ENCODE measurements at places on chromosomes 2 and 18.

- DNase-seq: no peak
Measured at GRCh38 chr18:10057894-10058791, 144.3 kb downstream of the VAPA start.

DNA sequence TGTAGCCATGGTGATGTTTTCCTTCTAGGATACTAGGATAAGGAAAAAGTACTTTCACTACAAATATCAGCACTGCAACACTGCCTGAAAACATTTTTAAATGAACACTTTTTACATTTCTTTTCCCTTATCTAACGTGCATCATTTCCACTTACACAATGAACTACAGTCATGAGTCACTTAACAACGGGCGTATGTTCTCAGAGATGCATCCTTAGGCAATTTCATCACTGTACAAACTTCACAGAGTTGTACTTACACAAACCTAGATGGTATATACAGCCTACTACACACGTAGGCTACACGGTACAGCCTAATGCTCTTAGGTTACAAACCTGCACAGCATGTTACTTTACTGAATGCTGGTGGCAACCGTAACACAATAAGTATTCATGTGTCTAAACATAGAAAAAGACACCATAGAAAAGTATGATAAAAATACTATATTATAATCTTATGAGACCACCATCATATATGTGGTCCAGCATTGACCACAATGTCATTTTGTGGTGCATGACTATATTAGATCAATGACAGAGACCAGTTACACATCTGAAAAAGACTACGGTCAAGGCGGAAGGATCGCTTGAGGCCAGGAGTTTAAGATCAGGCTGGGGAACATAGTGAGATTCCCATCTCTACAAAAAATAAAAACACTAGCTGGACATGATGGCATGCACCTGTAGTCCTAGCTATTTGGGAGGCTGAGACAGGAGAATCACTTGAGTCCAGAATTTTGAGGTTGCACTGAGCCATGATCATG, 39.8 kb downstream of the WDR33 start:
- DNase-seq: no peak

- DNase-seq: no peak
Measured at GRCh38 chr18:63843008-63843407, 44.5 kb upstream of the SERPINB2 start.

- DNase-seq: no peak
Measured at GRCh38 chr2:1773883-1774282, 29.6 kb upstream of the PXDN start.

DNA sequence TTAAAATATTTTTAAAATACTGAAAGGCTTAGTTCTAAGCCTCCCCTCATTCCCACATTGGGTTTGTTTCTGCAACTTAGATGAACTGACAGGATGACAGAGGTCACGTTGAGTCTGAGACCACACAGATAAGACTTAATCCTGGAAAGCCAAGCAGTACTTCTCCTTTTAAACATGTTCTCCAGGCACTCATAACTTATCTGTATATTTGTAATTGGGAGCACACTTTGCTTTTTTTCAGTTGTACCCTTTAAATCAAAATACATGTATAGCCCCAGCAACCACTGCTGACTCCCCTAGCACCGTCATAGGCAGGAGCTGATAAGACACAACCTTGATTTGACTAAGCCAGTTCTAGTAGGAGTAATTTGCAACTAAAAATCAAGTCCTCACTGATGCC, 394.8 kb downstream of the PID1 start:
- DNase-seq: no peak

DNA sequence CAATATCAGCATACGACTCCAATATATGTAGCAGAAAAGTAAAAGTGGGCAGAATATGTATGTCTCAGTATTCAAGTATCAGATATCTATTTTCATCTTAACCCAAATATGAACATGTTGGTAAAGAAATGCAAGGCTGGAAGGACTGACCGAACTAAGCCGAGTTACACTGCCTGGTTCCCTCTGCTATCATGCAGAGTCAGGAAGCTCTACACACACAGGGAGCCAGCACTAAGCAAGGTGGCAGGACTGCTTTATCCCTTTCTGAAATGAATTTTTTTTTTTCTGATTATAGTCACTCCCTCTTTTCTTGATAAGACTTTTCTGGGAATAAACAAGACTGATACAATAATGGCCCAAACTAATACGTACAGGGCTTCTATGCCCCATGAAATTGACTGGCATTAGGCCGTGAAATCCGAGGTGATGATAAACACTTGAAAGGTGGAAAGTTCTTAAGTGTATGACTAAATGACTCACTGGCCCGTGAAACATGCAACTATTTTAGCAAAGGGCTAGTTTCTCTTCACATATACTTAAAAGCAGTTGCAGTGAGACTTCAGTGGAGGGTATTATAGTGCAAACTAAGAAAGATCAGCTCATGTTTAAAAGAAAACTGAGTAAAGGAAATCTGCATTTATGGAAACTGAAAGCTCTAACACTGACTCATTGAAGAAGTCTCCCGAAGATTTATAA, 14.9 kb downstream of the DPP4 start:
- no peak for DNase-seq

Measured in T-helper 1 cell (primary cell).